ENCODE measurements at places on chromosomes 11 and 22. TPM values are rescaled to one million over a fixed set of nuclear protein-coding genes. Genes with fewer than 3 reads are reported as not detected.

Gene DUSP18
- total RNA-seq = 13.6 TPM

Gene PHLDA2
- total RNA-seq = 3.9 TPM

Gene TSPAN32
- 1.4 TPM for total RNA-seq

Gene C11orf86
- total RNA-seq = not detected

Gene PKP3
- total RNA-seq = 1.2 TPM

Gene BBOX1
- 0.11 TPM for total RNA-seq

Gene OR4A16
- total RNA-seq = not detected

Gene OR8G5
- total RNA-seq = not detected
